ENCODE measurements at places on chromosomes 13 and 19.

- DNase-seq: no peak
Observed at GRCh38 chr19:47407417-47407774, 11.9 kb downstream of the MEIS3 start.

GRCh38 chr13:75224053-75224742 is 257.8 kb downstream of the TBC1D4 start:
- DNase-seq: no peak

DNA sequence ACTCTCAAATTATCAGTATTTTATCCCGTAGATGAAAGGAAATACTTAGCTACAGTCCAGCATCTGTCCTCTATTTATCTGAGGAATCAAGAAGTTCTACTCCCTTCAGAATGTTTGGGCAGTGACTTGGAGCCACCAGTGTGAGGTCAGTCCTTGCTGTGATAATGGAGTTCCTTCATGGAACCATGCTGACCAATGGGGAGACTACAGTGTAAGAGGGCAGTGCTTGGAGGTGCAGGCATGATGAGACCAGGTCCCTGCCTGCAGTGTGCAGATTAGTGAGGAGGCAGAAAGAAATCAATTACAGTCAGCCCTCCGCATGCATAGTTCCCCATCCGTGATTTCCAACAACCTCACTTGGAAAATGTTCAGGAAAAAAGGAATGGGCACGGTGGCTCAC is at the start of gene C19orf18:
TSS of gene C19orf18 (minus strand) at position 101 of the 400 bp plus-strand sequence. CDS start 102 bp downstream, outside the sequence.
- DNase-seq: no peak

- no peak for DNase-seq
Observed at GRCh38 chr13:49995625-49996101, 1.2 kb upstream of the TRIM13 start.

DNA sequence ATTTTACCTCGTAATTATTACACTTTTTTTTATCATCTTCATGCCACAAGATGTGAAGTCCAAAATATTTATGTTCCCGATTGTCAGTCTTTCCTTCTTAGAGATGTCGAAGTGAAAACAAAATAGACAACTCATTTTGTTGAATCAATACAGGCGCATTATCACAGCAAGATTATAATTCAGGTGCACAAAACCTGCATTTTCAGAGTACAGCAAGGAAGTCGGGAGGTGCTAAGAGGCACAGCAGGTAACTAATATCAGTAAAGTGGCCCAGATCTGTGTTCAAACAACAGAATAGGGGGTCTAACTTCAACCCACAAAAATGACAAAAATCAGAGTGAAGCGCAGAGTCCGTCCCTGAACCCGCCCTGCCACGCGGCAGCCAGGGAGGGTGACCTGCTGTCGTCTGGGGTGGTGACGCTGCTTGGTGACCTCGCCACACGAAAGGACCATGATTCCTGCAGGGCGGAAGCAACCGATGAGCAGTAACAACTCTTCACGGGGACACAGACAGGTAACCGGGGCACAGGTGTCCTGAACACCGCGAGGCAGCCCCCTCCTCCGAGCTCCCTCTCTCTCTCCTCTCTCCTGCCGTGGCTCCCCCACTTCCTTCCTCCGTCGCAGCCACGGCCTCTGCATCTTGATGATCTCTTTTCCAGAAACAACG is 50.9 kb upstream of the SPACA7 start:
- DNase-seq: no peak

- no peak for DNase-seq
Observed at GRCh38 chr13:113275387-113275786, 21.7 kb upstream of the LAMP1 start.

DNA sequence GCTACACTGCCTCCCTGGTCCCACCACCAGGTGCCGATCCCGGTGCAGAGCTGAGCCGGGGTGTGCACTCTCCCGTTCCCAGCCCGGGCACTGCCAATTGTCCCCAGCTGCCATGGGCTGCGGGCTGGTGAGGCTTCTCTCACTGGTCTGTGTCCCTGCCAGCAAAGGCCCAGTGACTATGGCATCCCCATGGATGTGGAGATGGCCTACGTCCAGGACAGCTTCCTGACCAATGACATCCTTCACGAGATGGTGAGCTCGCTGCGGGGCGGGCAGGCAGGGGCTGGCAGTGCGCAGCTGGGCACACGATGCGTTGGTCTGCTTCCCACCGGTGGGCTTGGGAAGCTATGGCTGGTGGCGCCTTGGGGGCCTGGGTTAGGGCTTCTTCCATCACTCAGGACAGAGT is 14.6 kb downstream of the MPND start:
- DNase-seq: no peak

GRCh38 chr13:111344471-111345191 is 24.2 kb downstream of the TEX29 start:
- DNase-seq: no peak

DNA sequence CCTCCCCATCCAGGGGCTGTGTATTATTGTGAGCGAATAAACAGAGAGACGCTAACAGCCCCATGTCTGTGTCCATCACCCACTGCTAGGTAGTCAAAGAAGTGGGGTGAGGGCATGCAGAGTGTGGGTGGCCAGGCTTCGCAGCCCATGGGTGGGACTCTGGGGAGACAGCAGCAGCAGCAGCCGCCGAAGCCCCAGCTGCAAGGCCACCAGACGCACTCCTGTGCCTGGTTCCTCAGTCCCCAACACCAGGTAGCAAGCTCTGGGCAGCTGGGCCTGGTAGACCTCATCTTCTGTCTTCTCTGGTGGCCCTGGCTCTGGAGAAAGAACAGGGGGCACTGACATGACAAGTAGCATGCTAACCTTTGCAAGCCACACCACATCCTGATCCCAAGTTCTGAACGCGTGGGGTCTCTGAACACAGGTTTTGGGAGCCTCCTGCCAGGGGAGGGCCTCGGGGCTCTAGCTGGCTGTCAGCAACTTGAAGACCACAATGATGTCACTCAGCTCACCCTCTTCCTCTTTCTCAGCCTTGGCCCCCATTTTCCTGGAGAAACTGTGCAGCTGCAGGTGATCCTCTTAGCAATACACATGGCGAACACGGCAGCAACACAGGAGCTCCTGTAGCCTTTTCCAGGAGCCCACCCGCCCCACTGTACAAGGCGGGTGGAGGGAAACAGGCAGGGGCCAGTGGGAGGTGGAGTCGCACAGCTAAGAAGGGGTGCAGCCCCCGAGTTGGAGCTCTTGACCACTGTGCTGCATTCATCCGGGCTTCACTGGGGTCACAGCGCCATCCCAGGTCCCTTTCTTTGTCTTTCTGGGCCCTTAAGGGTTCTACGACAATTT is 5.8 kb downstream of the FUZ start:
- peak; percentile 18 for DNase-seq

- DNase-seq: no peak
Observed at GRCh38 chr19:48403606-48404005, 10.1 kb downstream of the GRIN2D start.

DNA sequence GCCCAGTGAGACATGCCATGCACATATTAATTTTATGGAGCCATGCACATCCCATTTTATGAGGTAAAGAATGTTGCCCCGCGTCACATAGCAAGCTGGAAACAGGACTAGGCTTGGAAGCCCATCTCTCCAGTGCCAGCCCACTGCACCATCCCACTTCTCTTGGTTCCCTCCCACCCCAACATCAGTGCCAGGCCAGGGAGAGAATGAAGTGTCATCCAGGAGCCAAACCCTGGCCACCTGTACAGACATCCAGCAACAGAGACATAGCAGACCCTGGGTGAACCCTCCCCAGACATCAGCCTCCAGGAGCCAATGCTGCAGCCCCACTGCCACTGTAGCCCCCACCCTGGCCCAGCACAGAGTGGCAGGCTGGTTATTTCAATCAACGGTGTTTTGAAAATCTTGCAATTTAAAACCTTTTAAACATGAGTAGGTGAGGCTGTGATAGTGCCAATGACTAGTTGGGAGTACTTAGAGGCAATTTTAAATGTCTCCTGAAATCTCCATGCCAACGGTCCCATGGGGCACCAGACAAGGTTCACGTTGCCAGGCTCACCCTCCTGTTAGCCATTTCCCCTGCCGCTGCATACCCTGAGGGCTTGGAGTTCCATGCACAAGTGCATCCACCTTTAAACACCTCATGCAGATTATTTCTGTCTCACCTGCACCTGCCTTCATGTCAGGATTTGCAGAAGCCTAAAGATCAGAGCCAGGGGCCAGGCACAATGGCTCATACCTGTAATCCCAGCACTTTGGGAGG is 34.7 kb downstream of the VSTM2B start:
- no peak for DNase-seq

DNA sequence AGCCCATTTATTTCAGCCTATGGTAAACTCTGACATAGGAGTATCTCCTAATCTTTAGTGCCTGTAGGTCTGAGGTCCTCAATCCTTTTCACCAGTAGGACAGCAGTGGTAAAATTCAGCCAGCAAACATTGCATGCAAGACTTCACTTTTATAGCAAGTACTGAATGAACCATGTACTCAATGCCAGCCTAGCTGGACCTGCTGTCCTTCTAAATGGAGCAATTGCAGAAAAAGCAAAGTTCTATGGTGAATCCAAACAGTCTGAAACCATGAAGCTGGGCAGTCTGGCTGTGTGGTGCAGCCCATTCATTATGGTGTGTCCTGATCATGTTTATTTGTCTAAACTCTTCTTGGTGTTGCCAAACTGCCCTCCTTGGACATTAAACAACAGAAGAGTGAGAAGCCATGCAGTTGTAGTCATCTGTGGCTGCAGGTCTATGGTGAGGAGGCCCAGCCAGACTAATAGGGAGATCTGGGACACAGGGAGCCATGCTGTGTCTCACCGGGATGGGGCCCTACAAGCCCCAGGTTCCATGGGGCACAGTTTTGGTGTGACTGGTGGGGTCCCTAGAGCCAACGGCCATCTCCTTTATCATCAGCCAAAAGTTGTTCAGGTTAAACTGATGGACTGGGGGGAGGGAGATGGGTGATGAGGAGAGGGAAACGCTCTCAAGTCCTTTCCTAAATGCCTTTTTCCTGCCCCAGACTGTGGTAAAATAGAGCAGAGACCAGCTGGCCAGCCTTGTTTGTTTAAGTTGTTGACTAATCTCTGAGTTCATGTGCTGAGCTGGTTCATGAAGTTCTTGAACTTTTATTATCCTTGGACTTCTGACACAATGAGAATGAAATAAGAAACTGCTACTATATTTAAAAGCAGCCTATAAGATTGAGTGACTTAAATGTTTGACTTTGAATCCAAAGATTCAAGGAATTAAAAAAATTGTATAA is 20.6 kb upstream of the TNFSF11 start:
- no peak for DNase-seq

- DNase-seq: no peak
Observed at GRCh38 chr13:110430391-110431336, 123.6 kb downstream of the COL4A2 start.

DNA sequence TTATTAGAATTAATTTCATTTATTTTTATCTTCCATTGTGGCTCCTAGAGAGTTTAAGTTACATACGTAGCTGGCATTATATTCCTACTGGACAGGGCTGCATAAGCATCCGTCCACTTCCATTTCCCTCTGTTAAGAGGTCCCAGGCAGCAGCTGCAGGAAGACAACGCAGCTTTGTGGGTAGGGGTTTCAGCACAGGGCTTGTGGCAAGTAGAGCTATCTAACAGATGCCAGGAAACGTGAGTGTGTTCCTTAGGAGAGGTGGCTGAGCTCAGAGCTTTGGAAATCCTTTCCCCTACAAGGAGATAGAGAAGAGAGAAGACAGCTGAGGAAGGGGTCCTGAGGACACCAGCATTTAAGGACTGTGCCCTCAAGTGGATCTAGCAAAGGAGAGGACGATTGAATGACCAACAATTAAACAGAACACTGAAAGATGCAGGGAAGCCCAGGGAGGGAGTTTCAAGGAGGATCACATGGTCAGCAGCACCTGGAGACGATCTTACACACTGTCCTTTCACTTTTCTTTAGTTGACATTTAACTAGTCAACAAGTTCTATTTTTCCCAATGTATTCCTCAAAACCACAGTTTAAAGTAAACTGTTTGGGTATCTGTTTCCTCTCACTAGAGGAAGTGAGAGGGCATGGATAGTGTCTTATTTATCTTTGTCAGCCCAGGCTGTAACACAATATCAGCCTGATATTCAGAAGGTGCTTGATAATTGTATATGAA is 2.3 kb upstream of the N4BP2L1 start:
- DNase-seq: peak; percentile 66

DNA sequence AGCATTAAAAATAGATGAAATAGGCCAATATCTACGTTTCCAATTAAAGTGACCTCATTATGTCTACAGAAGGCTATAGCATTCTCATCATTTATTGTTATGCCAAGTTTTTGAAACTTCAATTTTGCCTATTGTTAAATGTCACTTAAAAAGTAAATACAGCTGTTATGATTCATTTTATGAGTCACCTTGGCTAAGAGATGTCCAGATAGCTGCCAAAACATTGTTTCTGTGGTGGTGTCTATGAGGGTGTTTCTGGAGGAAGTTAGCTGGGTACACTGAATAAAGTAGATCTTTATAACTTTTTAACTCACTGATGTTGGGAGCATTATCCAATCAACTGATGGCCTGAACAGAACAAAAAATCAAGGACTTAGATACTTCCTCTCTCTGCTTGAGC is 1209.7 kb upstream of the PCDH9 start:
- DNase-seq: no peak

DNA sequence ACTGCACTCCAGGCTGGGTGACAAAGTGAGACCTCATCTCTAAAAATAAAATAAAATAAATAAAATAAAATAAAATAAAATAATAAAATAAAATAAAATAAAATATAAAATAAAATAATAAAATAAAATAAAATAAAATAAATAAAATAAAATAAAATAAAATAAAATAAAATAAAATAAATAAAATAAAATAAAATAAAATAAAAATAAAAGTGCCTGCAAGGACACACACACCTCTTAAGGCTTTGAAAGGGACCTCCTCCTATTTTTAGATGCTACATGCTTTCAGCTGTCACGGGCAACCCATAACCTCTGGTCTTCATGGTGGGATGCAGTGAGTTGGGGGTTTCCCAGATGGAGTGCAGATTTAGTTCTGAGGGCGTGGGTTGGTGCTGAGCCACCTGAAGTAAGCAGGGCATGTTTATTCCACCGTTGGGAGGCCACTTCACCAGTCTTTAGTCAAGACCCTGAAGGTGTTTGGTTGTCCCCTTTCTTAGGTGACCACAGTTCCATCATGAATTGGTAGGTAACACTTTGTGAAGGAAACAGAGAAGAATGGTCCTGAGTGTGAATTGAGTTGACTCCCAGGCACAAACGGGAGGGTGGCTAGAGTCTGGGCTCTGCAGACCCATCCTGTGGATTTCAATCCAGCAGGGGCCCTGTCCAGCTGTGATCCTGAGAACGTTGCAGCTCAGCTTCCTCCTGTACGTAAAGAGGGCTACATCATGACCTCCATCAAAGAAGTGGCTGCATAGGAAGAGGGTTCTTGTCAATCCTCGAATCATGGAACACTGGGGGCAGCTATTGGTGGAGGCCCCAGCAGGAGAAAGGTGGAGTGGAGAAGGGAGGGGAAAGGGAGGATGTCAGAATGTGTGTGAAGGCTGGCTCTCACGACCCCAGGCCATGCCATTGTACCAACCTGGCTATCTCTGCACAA is 234.2 kb downstream of the ZNF536 start:
- DNase-seq: no peak

GRCh38 chr19:38900202-38900629 is 447 bp downstream of the NFKBIB start:
- DNase-seq: no peak

- DNase-seq: no peak
Observed at GRCh38 chr19:31427857-31428256, 78.6 kb upstream of the TSHZ3 start.

GRCh38 chr13:111914241-111915103 is 152.5 kb upstream of the SOX1 start:
- DNase-seq: no peak

Measured in bone marrow (tissue), 2 donors.